K562 (cell line): ENCODE measurements at places on chromosomes 1 and 21. TPM values are rescaled to one million over a fixed set of nuclear protein-coding genes. Genes with fewer than 3 reads are reported as not detected.

DNA sequence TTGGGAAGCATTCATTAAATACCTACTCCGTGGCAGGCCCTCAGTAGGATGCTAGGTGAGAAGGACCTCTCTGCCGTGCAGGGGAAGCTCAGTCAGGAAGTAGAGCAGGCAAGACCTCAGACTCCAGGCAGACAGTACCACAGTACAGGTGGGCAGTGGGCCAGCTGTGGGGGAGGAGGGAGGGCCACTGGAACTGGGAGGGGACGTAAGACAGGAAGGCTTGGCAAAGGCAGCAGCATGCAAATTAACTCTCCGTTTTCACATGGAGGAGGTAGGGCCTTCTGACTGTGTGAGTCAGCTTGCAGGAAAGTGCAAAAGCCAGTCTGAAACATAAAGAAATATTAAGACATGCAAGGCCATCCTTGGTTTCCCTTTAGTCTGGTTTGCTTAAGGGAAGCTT, 157.7 kb downstream of the TRIM33 start:
- no peak overlapping the region for H3K27ac ChIP-seq
- no peak overlapping the region for H3K4me3 ChIP-seq
- H3K27me3 ChIP-seq, result no peaks in the 10 kb centered on the region
- 0 out of 3 replicates have a peak, but pooled peaks cover 4% of the 10 kb centered on the region for H3K4me1 ChIP-seq

DNA sequence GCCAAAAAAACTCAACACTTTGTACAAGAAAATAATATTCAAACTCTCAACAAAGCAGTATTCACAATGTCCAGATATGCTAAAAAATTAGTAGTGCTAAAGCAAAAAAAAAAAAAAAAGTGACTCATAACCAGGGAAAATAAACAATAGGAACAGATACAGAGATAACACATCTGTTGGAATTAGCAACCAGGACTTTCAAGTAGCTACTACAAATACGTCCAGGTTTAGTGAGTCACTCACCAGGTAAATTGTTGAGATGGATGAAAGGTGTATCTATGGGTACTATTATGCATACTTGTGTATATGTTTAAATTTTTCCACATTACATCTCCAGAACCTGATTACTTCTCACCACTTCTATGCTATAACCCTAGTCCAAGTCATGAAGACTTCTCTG, 144.8 kb upstream of the SLC35F3 start:
- no peaks in the 10 kb centered on the region for H3K4me1 ChIP-seq
- H3K27me3 ChIP-seq, result no peaks in the 10 kb centered on the region
- no peak overlapping the region for H3K4me3 ChIP-seq
- no peak overlapping the region for H3K27ac ChIP-seq

- H3K36me3 ChIP-seq, result peaks cover 25% of the 10 kb centered on the region; the same call in 1 of the 3 replicates
- no peaks in the 10 kb centered on the region for H3K27me3 ChIP-seq
- peaks cover 31% of the 10 kb centered on the region for H3K4me1 ChIP-seq
- DNase-seq, result no peak
- H3K27ac ChIP-seq, result no peak overlapping the region
Measured at GRCh38 chr1:156077430-156077760, 4.9 kb downstream of the MEX3A start.

- H3K4me1 ChIP-seq, result peaks cover 15% of the 10 kb centered on the region; the same call in 2 of the 3 replicates
- peak; percentile 80 for DNase-seq
- peaks cover 2% of the 10 kb centered on the region; the same call in 1 of the 2 replicates for H3K27me3 ChIP-seq
- H3K27ac ChIP-seq, result no peak overlapping the region
Measured at GRCh38 chr1:202007805-202008489, 2.4 kb upstream of the ELF3 start.

- no peak overlapping the region for H3K4me3 ChIP-seq
- H3K36me3 ChIP-seq, result no peaks in the 10 kb centered on the region
- H3K27ac ChIP-seq, result no peak overlapping the region
- no peaks in the 10 kb centered on the region for H3K4me1 ChIP-seq
- no peak for DNase-seq
Measured at GRCh38 chr1:164087906-164088453, 471.0 kb upstream of the PBX1 start.

DNA sequence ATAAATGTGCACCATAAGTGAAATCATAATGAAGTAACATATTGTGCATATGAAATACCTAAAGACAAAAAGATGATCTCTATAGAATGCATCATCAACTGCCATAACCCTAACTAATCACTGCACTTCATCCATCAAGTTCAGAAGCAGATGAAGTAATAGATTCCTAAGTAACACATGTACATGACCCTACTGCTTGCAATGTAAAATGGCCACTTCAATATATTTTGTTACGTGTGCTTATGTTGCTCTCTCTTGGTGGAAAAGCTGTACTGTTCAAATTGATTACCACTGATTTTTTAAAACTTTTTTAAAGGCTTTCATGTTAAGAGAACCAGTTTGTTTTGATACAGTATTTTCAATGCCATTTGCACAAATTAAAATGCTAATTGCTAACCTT, 141.8 kb downstream of the TTLL7 start:
- peaks cover 9% of the 10 kb centered on the region; the same call in 1 of the 2 replicates for H3K4me1 ChIP-seq
- H3K36me3 ChIP-seq, result no peaks in the 10 kb centered on the region
- no peak overlapping the region for H3K27ac ChIP-seq
- H3K27me3 ChIP-seq, result no peaks in the 10 kb centered on the region
- DNase-seq, result no peak

- H3K27me3 ChIP-seq, result peaks cover 71% of the 10 kb centered on the region
- no peaks in the 10 kb centered on the region for H3K36me3 ChIP-seq
- H3K4me1 ChIP-seq, result no peaks in the 10 kb centered on the region
- H3K27ac ChIP-seq, result no peak overlapping the region
- H3K4me3 ChIP-seq, result no peak overlapping the region
Measured at GRCh38 chr21:43294194-43294902, 125.5 kb downstream of the CRYAA start.

DNA sequence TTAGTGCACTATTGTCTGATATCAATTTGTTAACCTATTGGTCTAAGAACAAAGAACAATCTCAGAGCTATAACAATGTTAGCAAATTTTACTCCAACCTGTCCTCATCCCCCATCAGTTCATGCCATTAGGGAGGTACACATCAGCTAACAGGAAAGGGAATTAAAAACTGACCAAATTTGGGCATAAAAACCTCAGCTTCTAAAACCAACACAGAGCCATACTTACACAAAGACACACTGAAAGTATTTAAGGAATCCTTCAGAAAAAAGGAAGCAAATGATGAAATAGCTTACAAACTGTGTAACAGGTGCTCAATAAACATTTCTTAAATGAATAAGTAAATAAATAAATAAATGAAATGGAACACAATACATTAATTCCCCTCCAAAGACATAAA, 89.2 kb downstream of the TTLL7 start:
- no peak overlapping the region for H3K27ac ChIP-seq
- H3K4me3 ChIP-seq, result no peak overlapping the region
- no peak for DNase-seq
- no peaks in the 10 kb centered on the region for H3K27me3 ChIP-seq

DNA sequence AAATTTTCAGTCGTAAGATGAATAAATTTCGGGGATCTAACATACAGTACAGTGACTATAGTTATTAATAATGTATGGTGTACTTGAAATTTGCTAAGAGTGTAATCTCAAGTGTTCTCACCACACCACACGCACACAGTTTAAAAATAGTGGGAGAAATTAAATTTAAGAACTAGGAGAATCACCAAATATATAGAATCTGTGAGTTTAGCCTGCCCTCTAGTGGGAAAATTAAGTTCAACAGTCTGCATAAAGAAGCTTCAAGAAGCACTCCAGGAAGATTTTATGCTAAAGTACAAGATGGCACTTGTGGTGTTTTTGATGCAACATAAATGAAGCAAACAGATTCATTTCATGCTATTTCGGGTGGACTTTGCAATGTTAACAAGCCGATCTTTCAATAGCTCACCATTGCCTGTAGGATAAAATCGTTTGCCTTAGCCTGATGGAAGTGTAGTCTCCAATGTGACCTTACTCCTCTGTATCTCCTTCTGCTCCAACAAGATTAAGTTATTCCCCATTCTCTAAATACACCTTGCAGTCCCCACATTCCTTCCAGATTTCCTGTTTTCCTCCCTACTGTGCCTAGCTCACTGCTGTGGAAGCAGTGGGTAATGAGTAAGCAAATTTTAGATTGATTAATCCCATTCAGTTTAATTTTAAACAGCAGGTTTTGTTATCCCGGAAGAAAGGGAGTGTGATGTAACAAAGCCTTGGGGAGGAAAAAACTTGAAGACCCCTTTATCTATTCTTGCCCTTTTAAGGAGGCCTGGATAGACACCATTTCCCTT, 8.7 kb upstream of the PIK3C2B start:
- H3K4me3 ChIP-seq, result no peak overlapping the region
- H3K36me3 ChIP-seq, result no peaks in the 10 kb centered on the region
- 0 out of 2 replicates have a peak, but pooled peaks cover 3% of the 10 kb centered on the region for H3K27me3 ChIP-seq
- DNase-seq, result peak; percentile 60
- peaks cover 3% of the 10 kb centered on the region; the same call in 2 of the 3 replicates for H3K4me1 ChIP-seq

DNA sequence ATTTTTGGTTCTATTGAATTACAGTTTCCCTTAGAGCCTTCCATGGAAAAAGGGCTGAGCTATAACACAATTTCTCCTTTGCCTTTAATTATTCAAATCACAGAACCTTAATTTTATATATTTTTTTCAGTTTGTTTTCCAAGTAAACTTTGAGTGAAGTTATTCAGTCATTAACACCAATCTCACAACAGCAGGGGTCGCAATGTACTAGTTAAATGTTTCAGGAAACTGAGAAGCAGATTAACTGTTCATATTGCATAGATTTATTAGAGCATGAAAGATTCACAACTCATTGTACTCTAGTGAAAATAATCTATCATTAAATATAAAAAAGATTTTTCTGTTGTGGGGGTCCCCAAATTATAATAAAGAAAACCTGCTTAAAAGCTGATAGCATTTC, 64.1 kb downstream of the KIFAP3 start:
- H3K4me3 ChIP-seq, result no peak overlapping the region
- H3K27ac ChIP-seq, result no peak overlapping the region
- no peaks in the 10 kb centered on the region for H3K36me3 ChIP-seq

DNA sequence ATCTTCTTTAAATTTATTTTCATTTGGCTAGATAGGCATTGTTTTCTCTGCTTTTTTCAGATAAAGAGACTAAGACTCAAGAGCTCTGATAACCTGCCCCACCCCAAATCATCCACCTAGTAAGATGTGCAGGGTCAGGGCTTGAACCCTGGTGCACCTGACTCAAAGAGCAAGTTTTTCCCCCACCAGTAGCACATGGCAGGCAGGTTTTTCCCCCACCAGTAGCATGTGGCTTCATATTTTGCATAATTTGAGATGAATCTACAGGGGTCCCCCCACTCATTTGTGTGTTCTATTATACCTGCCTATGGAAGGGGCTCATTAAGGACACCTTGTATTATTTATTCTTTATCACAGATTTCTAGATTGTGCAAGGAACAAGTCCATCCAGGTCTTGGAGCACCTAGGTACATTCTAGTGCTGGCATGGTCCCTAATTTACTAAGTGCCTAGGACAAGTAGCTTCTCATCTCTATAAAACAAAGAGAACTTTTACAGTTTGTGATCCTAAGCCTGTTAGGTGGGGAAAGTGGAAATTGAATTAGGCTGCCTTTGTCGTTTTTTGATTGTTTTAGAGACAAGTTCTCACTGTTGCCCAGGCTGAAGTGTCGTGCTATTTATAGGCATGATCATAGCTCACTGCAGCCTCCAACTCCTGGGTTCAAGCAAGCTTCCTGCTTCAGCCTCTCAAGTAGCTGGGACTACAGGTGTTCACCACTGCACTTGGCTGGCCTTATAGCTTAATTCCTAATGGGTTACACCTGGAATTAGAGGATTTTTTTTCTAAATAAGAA, 13.2 kb upstream of the CTSE start:
- no peak overlapping the region for H3K27ac ChIP-seq
- no peaks in the 10 kb centered on the region for H3K4me1 ChIP-seq
- H3K27me3 ChIP-seq, result peaks cover 34% of the 10 kb centered on the region; the same call in 2 of the 3 replicates
- DNase-seq, result no peak
- H3K4me3 ChIP-seq, result no peak overlapping the region

GRCh38 chr21:27060190-27060589, 93.3 kb upstream of the ADAMTS5 start:
- no peaks in the 10 kb centered on the region for H3K36me3 ChIP-seq
- DNase-seq, result no peak
- no peaks in the 10 kb centered on the region for H3K4me1 ChIP-seq
- H3K27me3 ChIP-seq, result no peaks in the 10 kb centered on the region
- no peak overlapping the region for H3K4me3 ChIP-seq

DNA sequence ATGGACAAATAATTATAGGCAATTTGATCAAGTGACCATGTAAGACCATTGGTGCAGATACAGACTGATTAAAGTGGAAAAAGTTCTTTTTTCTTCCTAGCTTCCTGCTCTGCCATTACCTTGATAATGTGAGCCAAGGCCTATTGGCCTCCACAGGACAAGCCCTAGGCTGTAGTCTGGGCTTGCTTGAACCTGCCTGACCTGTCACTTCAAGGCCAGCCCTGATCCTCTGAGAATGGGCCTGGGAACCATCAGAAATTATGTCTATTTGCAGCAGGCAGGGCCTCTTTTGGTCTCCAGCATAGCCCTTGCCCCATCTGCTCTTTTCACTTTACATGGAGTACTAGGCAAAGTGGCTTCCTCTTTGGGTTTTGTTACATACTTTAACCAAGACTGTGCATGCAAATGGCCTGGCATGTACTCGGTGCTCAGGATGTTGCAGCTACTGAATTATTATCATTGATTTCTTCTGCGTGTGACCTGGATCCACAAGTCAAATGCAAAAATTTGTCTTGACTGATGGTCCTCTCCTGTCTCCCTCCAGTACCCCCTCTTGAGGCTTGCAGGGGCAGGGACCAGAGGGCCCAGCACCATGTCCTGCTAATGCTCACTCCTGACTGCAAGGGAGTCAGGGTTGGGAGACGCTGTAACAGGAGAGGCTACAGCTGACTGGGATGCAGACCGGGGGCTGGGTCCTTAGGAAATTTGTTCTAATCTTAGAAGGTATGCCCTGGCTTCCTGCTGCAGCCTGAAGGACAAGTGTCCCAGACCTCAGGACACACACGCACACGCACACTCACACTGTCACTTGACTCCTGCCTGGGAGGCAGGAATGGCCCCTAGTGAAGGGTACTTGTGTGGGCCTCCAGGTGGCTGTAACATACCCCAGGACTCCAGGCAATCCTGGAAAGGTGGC, 39.4 kb downstream of the RCSD1 start:
- H3K4me3 ChIP-seq, result no peak overlapping the region
- no peaks in the 10 kb centered on the region for H3K27me3 ChIP-seq
- peaks cover 14% of the 10 kb centered on the region; the same call in 1 of the 2 replicates for H3K4me1 ChIP-seq
- no peak for DNase-seq
- peaks cover 20% of the 10 kb centered on the region for H3K36me3 ChIP-seq
- no peak overlapping the region for H3K27ac ChIP-seq

DNA sequence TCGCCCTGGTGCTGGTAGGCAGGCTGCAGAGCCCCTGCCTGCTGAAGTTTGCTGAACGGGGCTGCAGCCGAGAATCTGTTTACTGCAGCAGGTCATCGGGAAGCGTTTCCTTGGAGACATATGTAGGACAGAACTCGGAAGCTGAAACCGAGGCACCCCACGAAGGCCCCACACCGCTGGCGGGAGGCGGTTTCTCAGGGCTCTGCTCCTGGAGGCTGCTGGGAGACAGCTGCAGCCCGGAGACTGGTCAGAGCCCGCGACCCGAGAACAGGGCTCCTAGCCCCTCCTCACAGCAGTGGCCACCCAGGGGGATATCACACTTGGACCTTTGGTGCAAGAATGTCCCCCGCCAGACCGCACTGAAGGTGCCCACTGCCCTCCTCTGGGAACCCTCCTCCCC, 12.7 kb upstream of the PLCH2 start:
- no peak overlapping the region for H3K27ac ChIP-seq
- no peak overlapping the region for H3K4me3 ChIP-seq
- no peak for DNase-seq
- H3K36me3 ChIP-seq, result no peaks in the 10 kb centered on the region
- peaks cover 5% of the 10 kb centered on the region; the same call in 1 of the 3 replicates for H3K27me3 ChIP-seq
- no peaks in the 10 kb centered on the region for H3K4me1 ChIP-seq

AGMAT gene
- total RNA-seq, result 0.07 TPM in 1 of 2 replicates, not detected in the other

FLG2 gene
- total RNA-seq, result not detected in 2 replicates

SLC30A10 gene
- total RNA-seq, result 8.8 and 9.4 TPM in 2 replicates

TMEM269 gene
- total RNA-seq, result 0.27 and 0.34 TPM in 2 replicates

PROK1 gene
- not detected in 2 replicates for total RNA-seq

APP gene
- total RNA-seq, result 1.5 and 1.9 TPM in 2 replicates

PGLYRP4 gene
- total RNA-seq, result 0.13 and 0.22 TPM in 2 replicates

TSACC gene
- 1.0 and 1.1 TPM in 2 replicates for total RNA-seq

A3GALT2 gene
- total RNA-seq, result not detected in 2 replicates
